ENCODE measurements at places on chromosomes 13 and 19.

GRCh38 chr13:50085063-50085462 lies 69.8 kb downstream of the KCNRG start:
- DNase-seq, result peak; percentile 64

DNA sequence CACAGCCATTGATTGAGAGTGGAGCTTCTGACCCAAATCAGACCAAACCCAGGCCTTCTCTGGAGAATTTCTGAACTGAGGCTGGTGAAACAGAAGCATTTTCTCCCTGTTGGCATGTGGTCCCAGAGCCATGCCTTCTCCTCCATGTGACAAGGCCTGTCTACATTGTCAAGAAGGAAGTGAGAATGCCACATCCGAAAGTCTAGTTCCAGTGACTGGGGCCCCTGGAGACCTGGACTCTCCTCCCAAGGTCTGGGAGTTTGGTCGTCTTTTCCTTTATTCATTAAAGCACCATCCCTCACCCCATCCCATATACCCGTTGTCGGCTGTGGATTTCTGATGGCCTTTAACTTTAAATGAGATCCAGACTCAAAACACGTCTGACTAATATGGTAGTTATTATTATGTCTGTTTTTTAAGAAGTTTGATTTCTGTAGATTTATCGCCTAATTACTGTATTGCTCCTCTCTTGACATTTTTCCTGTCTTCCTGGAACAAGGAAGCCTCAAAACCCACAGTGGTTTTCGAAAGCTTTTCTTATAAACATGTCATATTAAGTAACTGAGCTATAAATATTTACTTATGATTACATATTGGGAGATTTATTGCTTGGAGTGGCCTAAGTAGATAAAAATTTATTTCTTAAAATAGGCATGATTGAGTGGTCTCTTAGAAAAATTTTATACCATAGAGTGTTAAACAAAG lies 128.3 kb upstream of the FRY start:
- no peak for DNase-seq

GRCh38 chr19:45070861-45071544 lies 5.3 kb downstream of the ZNF296 start:
- DNase-seq, result no peak

- no peak for DNase-seq
These were observed 1174.2 kb downstream of the DIAPH3 start for GRCh38 chr13:58989556-58989955.

- no peak for DNase-seq
These were observed 29.0 kb downstream of the CARS2 start for GRCh38 chr13:110676595-110677587.

DNA sequence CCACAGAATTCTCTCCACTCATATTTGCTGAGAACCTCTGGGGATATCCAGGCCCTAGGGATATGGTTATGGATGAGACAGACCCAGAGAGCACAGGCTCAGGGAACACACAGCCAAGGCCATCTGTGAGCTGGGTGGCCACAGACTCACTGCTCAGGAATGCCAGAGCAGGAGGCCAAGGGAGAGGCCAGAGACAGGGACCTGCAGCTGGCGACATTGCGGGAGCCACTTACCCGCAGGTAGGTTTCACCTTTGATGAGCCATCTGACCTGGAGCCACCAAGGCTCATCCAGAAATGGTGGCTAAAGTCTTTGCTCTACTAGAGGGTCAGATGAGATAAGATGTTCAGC lies 29.4 kb downstream of the CCNE1 start:
- DNase-seq, result no peak

All from muscle of arm (tissue), 14 donors.